ENCODE measurements at places on chromosomes 11 and 22. TPM values are rescaled to one million over a fixed set of nuclear protein-coding genes. Genes with fewer than 3 reads are reported as not detected.
A peak's percentile ranks its signal among the peaks of the same experiment; 100 is the strongest.

DNA sequence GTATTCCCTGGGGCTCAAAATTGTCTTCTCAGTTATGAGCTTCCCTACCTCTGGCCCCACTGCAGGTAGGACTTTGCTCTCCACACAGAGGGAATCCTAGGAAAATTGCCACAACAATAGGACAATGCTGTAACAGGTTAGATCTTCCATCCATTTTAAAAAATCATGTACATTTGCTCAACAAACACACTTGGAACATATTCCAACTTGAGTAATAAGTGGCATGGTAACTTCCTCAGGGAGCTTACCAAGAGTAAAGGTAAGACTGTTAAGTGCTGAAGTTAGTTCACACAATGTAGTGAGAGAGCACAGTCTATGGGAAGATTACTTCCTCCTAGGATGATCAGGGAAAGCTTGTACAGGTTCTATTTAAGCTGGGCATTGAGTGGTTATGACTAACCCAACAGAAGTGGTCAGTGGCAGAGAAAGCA lies 78.9 kb upstream of the BIRC3 start:
- no peak for DNase-seq

DNA sequence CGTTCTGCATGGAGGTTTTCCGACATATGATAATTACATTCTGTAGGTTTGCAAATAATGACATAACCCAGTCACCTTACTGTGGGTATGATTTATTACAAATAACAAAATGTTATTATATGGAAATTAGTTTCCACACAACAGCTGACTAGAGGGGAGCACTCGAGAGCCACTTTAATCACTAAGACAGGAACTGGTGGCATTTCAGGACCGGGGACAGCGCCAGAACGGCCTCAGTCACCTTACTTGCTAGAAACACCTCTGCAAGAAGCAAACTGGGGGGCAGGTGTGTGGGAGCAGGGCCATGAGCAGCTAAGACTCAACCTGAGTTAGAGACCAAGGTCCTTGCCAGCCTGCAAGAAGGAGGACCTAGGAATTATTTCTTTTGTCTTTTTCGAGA lies 199.9 kb downstream of the DSCAML1 start:
- no peak for DNase-seq

- no peak for DNase-seq
These were observed 10.6 kb downstream of the REXO2 start for GRCh38 chr11:114449845-114450244.

DNA sequence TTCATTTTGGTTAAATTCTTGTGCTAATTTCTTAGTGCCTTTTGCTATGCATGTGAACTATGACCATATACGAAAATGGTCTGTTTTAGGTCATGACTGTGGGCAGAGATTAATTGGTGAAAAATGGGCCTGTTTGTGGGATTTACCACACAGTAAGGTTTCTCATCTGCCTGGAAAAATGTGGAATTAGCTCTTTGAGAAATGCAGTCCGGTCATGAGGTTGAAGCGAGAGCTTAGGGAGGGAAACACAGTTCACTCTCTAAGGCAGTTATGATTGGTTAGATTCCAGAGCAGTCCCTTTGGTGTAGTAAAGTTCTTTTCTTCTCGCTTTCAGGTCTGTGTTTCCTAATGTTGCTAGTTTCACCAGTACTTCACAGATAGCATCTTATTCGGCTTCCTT lies 1.2 kb upstream of the PDE3B start:
- no peak for DNase-seq

DNA sequence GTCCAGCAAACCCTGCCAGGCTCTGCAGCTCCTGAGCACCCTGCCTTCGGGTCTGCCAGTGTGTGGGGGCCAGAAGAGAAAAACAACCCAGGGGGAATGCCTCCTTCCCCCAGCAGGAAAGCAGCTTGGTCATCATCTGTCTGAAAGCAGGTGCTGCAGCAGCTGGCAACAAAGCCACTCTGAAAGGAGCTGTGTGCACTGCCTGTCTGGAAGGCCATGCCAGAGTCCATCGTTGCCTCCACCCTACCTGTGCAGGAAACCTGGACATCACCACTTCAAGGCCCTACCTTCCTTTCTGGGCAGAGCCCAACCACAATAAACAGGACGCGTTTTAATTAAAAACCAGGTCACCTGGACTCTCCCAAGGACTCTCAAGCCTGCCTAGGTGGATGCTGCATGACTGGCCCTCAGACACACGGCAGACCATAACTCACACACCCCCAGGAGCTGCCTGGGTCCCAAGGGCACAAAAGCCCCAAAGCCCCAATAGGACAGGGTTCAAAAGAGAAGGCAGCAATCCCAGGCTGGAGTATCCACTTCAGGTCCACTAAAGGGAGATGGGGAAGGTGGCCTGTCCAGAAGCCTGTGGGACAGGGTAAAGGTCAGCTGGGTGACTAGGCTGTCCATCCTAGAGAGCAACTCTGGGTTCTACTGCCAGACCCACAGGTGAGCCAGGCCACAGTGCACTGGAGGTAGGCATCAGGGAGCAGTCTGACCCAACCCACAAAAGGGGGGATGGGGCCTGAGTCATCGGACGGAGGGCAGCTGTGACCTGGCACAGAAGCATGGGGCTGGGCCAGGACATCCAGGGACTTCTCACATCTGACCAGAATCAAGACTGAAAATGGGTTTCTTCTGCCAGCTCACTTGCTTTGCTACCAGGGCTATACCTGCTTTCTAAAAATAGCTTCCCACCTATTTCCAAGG lies 6.1 kb downstream of the GNB1L start:
- DNase-seq = no peak

DNA sequence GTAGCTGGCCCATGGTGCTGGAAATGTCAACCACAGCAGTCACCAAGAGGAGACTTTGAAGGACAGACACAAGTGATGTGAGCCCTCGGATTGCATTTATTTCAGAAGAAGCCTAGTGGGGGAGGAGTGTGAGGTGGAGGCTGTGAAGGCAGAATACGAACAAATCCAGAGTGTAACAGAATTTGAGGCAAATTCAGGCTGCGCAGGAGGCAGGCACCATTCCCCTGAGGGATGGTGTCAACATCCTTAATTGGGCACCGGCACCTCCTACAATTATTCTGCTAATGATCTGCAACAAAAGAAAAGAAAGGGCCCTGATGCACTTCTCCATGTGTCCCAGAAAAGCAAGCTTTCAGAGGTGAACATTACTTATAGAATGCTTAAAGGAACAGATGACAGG lies 32.2 kb downstream of the CWC15 start:
- no peak for DNase-seq

GRCh38 chr11:92977401-92977800 lies 8.0 kb downstream of the MTNR1B start:
- no peak for DNase-seq

DNA sequence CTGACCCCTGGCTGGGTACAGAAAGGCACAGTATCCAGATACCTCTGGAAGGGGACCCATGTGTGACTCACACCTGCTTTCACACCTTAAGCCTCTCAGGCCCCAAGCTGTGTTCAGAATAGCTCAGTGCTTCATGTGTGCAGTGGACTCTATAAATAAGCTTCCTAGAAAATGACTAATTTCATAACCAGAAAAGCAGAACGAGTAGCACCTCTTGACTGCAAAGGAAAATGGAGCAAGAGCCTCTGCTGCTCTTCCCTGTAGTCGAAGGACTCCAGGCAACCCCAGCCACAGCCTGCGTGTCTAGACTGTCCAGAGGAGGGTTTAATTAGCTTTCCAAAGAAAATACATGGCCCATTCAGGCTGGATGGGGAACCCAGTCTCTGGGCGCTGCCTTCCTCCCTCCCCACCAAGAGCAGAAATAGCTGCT lies 23.1 kb downstream of the PTPN5 start:
- no peak for DNase-seq

DNA sequence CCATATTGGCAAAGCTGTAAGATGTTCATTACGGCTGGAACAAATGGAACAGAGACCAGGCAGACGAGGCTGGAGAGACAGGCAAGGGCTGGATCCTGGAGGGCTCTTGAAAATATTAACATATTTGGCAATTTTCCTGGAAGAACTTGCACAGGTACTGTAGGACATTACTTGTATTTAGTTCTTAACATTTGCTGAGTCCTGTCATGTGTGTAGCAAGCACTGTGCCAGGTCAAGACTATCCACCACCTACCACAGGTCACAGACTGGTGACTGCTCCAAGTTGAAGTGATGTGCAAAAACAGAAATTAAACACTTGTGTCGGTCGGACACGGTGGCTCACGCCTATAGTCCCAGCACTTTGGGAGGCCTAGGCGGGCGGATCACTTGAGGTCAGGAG lies 58.7 kb upstream of the TNRC6B start:
- DNase-seq = no peak

- DNase-seq = no peak
These were observed 1080.2 kb downstream of the NTM start for GRCh38 chr11:132450631-132451030.

DNA sequence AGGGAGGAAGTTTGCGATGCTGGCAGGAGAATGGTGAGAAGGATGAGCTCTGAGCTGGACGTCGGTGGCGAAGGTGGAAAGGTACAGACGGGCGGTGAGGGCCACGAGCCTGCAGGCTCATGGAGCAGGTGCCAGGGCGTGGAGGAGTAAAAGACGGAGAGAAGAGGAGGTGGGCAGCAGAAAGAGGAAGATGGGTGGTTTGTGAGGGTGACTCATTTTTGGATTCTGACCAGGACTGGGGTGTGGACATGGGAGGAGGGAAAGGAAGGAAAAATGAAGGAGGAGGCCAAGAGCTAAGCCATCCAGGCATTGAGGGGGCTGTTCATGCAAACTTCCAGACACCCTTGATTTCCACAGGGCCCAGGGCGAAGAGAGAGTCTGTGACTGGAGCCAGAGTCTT lies 3.5 kb downstream of the ZDHHC24 start:
- no peak for DNase-seq

- DNase-seq = no peak
These were observed 3.1 kb downstream of the GSTP1 start for GRCh38 chr11:67586568-67587250.

- peak; percentile 58 for DNase-seq
These were observed 236.7 kb downstream of the TTC28 start for GRCh38 chr22:28442711-28443525.

- no peak for DNase-seq
These were observed 8.6 kb upstream of the ARHGAP8 start for GRCh38 chr22:44743804-44744211.

DNA sequence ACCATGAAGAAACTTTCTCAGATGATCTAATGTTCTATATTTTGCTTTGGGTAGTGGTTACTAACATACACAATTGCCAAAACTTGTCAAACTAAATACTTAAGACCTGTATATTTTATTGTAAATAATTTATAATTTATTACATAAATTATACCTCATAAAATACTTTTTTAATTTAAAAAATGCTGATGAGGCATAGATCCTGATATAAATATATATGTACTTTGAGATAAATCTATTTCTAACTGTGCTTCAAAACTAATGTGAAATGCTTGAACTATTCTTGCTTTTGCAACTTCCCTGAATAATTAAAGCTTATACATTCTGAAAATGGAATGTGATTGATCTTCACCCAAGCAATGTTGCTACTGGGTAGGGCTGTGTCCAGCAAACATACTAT lies 568.8 kb downstream of the INSC start:
- DNase-seq = no peak

GRCh38 chr11:128624269-128625175 lies 37.2 kb upstream of the ETS1 start:
- no peak for DNase-seq

DNA sequence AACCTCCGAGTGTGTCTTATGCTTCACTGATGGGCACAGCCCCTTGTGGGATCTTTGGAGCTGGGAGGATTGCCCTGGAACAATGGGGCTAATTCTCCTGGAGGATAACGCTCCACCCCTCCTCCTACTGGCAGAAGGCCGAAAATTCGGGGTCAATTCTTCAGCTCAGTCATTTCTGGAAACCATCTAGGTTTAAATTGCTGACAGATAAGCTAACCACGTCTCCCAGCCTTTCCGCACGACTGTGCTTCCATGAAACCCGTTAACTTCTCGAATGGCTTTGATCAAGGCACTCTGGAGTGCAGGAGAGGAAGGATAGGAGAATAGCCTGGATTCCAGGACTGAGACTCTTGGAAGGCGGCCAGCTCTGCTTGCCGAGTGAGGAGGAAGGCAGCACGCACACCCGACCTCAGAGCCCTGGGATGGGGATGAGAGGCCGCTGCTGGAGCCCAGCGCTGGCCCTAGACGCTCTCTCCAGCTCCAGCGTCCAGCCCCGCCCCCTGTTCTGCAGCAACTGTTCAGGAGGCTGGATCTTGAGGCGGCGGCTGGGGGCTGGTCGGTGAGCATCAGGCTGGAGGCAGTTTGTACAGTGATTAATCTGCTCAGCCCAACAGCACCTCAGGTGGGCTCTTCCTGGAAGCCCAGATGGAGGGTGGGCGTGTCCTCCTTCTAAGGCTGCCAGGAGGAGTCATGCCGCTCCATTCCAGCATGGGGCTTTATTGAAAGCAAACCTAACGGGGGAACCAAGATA lies 176.7 kb upstream of the NCAM1 start:
- DNase-seq = peak; percentile 58

- DNase-seq = no peak
These were observed 32.1 kb upstream of the PRODH start for GRCh38 chr22:18968011-18968749.

- no peak for DNase-seq
These were observed 264.7 kb upstream of the CCDC179 start for GRCh38 chr11:23124996-23125395.

DNA sequence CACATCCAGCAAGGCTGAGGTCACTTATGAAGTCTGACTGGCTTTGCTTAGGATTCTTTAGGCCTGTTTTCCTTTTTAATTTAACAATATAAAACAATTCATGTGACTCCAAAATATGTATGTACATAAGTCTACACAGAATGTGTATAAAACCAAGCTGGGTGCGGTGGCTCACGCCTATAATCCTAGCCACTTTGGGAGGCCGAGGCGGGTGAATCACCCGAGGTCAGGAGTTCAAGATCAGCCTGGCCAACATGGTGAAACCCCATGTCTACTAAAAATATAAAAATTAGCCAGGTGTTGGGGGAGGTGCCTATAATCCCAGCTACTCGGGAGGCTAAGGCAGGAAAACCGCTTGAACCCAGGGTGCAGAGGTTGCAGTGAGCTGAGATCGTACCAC lies 83.1 kb downstream of the SHANK2 start:
- DNase-seq = no peak

DNA sequence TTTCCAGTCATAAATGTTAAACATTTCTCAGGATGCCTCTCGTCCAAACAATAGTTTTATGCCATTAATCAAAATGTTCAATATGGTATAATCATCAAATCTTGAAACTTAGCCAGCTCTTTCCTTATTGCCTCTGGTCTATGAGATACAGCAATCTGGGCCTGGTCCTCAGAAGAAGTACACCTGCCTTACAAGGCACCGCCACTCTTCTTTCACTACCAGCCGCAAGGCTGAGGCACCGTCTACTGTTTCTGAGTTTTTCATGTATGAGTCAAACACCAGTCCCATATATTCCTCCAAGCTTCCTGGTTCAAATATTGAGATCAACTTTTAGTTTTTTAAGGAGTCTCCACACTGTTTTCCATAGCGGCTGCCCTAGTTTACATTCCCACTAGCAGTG lies 600.6 kb upstream of the FAT3 start:
- DNase-seq = no peak

Gene APLNR
- total RNA-seq = 31.2 TPM

Gene ABCC8
- 2.5 TPM for total RNA-seq

Gene SCN3B
- total RNA-seq = 3.6 TPM

Gene IFTAP
- 28.7 TPM for total RNA-seq

Gene PLA2G3
- total RNA-seq = 0.49 TPM

Gene WT1
- not detected for total RNA-seq

Gene OR5A1
- not detected for total RNA-seq

Gene CCDC73
- total RNA-seq = under 0.01 TPM

Gene NLRP6
- total RNA-seq = 0.10 TPM

Gene ZP1
- 0.49 TPM for total RNA-seq

Gene PTPRJ
- total RNA-seq = 8.1 TPM

Gene BAIAP2L2
- total RNA-seq = 0.59 TPM

Gene AIFM3
- total RNA-seq = 0.20 TPM

Gene CCDC88B
- total RNA-seq = 5.9 TPM
